Naive thymus-derived CD8-positive, alpha-beta T cell (primary cell): ENCODE measurements at places on chromosomes 16 and 17. TPM values are rescaled to one million over a fixed set of nuclear protein-coding genes. Genes with fewer than 3 reads are reported as not detected.
A peak's percentile ranks its signal among the peaks of the same experiment; 100 is the strongest.

The RHOT1 gene
- 26.7 TPM for polyA plus RNA-seq

The ITGAD gene
- not detected for polyA plus RNA-seq

The FZD2 gene
- polyA plus RNA-seq = not detected

DNA sequence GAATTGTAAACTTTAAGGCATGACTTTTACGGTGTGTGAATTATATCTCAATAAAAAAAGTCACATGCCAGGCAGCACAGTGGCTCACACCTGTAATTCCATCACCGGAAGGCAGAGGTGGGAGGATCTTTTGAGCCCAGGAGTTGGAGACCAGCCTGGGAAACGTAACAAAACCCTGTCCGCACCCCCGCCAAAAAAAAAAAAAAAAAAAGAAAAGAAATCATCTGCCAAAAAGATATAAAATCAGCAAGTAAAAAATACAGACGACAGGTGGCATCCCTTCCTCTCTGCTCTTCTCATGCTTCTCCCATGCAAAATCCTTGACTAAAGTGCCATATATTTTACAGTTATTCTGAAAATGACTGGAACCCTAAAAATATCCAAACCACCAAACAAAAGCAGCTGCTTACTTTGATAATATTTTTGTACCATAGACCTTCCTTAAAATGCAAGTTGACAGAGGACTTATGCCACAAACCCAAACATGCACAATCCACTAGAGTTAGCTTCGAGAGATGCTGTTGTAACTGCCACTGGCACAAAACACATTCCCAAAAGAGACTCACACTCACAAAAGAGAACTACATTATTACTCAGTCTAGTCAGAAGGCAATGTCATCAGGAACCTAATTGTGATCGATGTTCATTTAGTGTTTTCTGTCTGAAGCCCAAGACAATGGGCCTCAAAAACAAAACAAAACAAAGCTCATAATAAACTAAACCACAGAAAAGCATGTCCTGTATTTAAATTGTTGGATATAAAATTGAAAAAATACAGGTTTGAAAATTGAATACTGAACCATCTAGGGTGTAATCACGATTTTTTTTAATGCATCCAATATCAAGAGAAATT is 2.4 kb downstream of the CRLF3 start:
- no peak for DNase-seq
- peak overlapping the region; percentile 98 for H3K4me3 ChIP-seq
- no peaks in the 10 kb centered on the region for H3K27me3 ChIP-seq
- H3K27ac ChIP-seq = peak overlapping the region; percentile 97

DNA sequence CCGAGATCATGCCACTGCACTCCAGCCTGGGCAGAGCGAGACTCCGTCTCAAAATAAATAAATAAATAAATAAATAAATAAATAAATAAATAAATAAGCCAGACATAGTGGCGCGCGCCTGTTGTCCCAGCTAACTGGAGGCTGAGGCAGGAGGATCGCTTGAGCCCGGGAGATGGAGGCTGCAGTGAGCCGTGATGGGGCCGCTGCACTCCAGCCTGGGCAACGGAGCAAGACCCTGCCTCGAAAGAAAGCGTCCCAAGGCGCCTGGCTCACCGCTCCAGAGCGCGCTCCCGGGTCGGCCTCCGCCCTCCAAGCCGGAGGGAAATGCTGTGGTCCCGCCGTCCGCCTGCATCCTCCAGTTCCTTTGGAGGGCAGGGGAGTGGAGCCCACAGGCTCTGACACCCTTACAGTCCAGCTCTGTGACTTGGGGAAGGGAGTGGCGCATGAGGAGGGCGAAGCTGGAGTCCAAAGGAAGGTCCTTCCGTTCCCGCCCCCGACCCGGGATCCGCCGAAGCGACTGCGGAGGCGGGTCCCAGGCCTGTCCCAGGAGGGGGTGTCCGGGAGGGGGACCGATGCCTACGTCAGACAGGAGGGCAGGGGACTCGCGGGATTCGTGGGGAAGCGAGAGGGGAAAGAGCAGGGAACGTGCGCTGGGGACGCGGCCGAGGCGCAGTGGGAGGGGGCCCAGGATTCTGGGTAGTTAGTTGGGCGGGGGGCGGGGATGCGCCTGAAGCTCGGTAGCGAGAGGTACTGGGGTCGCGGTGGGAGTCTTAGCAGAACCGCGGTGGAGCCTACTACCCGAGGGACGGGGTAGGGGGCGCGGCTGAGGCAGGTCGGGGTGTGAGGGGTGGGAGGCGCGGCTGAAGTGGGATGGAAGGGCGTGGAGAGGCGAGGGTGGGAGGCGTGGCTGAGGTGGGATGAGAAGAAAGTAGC is 8.4 kb upstream of the TRPV2 start:
- H3K27me3 ChIP-seq = peaks cover 2% of the 10 kb centered on the region
- H3K27ac ChIP-seq = no peak overlapping the region
- peak overlapping the region; percentile 60 for H3K4me3 ChIP-seq
- H3K4me1 ChIP-seq = peaks cover 13% of the 10 kb centered on the region
- no peaks in the 10 kb centered on the region for H3K36me3 ChIP-seq
- no peak for DNase-seq

GRCh38 chr16:12775656-12776236 is 27.9 kb downstream of the CPPED1 start:
- H3K27me3 ChIP-seq = no peaks in the 10 kb centered on the region
- peaks cover 7% of the 10 kb centered on the region for H3K36me3 ChIP-seq
- no peak overlapping the region for H3K27ac ChIP-seq
- DNase-seq = no peak
- H3K4me3 ChIP-seq = no peak overlapping the region

DNA sequence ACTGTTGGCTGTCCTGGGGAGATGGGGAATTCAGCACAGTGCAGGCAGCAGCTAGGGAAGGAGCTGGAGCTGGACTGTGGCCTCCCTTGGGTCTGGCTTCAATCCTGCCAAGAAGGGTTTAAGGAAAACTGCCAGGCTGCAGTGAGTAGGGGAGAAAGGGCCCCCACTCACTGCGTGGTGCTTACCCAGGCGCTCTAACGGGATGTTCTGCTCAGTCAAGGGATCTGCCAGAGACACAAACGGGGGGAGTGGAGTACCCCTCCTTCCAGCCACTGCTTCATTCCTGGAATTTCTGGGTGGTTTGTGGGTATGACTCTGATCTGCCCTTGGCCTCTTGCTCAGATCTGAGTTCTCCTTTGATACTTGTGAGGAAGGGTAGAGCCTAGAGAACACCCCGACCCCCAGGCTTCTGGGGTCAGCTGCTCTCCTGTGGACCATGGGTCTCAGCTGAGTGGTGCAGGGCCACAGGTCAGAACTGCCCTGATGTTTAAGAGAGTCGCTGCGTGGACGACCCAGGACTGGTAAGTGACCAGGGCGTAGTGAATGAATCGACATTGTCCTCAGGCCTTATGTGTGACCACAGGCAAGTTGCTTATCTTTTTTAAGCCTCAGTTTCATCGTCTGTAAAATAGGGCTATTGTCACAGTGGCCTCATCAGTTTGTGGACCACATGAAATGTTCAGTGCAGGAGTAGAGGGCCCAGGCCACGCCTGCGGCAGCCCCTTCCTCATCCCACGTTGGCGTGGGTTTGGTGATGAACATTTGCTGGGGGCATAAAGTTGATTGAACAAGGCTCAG is 9.6 kb downstream of the CRISPLD2 start:
- H3K36me3 ChIP-seq = no peaks in the 10 kb centered on the region
- H3K4me1 ChIP-seq = no peaks in the 10 kb centered on the region
- peaks cover 26% of the 10 kb centered on the region for H3K27me3 ChIP-seq
- no peak overlapping the region for H3K27ac ChIP-seq
- no peak for DNase-seq

- no peak overlapping the region for H3K4me3 ChIP-seq
- H3K36me3 ChIP-seq = peaks cover under 1% of the 10 kb centered on the region
- no peak for DNase-seq
- H3K27me3 ChIP-seq = peaks cover 12% of the 10 kb centered on the region
Observed at GRCh38 chr17:14780097-14780651, 479.3 kb downstream of the HS3ST3B1 start.

- H3K36me3 ChIP-seq = peaks cover 13% of the 10 kb centered on the region
- no peak overlapping the region for H3K27ac ChIP-seq
- no peak overlapping the region for H3K4me3 ChIP-seq
Observed at GRCh38 chr17:57370619-57371018, 114.3 kb downstream of the MSI2 start.

GRCh38 chr17:74271901-74272561 is 2.0 kb upstream of the DNAI2 start:
- no peak overlapping the region for H3K4me3 ChIP-seq
- no peak for DNase-seq
- peaks cover 14% of the 10 kb centered on the region for H3K27me3 ChIP-seq
- H3K4me1 ChIP-seq = peaks cover 37% of the 10 kb centered on the region

- H3K4me1 ChIP-seq = peaks cover 2% of the 10 kb centered on the region
- H3K27me3 ChIP-seq = no peaks in the 10 kb centered on the region
- no peak for DNase-seq
- no peak overlapping the region for H3K4me3 ChIP-seq
Observed at GRCh38 chr17:42699415-42699740, 17.0 kb downstream of the CNTNAP1 start.

- H3K4me3 ChIP-seq = no peak overlapping the region
- no peaks in the 10 kb centered on the region for H3K36me3 ChIP-seq
- DNase-seq = no peak
- peaks cover 4% of the 10 kb centered on the region for H3K27me3 ChIP-seq
Observed at GRCh38 chr17:74394977-74395376, 27.7 kb downstream of the GPR142 start.

DNA sequence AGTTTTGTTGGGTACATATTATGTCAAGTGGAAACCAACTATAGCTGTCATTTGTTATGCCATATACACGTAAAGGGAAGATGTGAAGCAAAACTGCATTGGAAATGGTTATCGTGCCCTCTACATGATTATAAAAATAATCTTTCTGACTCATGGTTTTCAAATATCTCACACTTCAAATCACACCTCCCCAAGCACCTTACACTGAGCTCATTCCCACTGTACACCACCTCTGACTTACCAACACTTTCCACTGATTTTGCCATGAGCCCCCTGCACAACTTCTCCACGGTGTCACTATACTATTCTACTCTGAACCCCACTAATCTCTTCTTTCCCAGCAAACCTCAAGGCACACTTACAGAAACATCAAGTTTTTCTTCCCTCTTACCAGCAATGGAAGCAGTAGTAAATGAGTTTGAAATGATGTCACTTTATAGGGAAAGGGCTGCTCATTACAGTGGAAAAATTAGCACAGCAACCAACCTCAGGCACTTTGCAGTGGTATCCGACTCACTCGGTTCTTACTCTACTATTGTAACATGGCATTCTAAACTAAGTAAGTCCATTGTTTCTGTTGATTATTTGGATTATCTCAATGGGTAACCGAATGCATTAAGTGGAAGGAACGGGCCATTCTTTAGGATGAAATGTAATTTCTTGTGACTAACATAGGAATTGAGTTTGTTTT is 18.7 kb downstream of the ZNF821 start:
- H3K27ac ChIP-seq = no peak overlapping the region
- peaks cover 11% of the 10 kb centered on the region for H3K4me1 ChIP-seq
- DNase-seq = no peak
- no peaks in the 10 kb centered on the region for H3K27me3 ChIP-seq
